ENCODE measurements at places on chromosomes 1 and 21. TPM values are rescaled to one million over a fixed set of nuclear protein-coding genes. Genes with fewer than 3 reads are reported as not detected.

DIO1 gene
- 0.05 TPM for total RNA-seq

DCST1 gene
- total RNA-seq, result not detected

CHRM3 gene
- total RNA-seq, result 0.42 TPM

SEC16B gene
- total RNA-seq, result 0.28 TPM

MIXL1 gene
- 0.09 TPM for total RNA-seq

LAMB3 gene
- total RNA-seq, result 13.9 TPM

SYCP1 gene
- total RNA-seq, result 0.05 TPM

SASS6 gene
- 7.4 TPM for total RNA-seq

CD1E gene
- total RNA-seq, result 964 TPM

TTLL7 gene
- total RNA-seq, result 0.94 TPM

CNN3 gene
- total RNA-seq, result 74.1 TPM

PHGDH gene
- 65.7 TPM for total RNA-seq

IL20 gene
- total RNA-seq, result 0.05 TPM

MEF2D gene
- 8.3 TPM for total RNA-seq

RASAL2 gene
- 2.6 TPM for total RNA-seq

RIPK4 gene
- total RNA-seq, result 12.6 TPM

ASAP3 gene
- 4.1 TPM for total RNA-seq

FMO4 gene
- total RNA-seq, result 2.5 TPM

NBPF9 gene
- 5.6 TPM for total RNA-seq

MEAF6 gene
- total RNA-seq, result 57.4 TPM

FAM72C gene
- 3.8 TPM for total RNA-seq

AGBL4 gene
- total RNA-seq, result 0.24 TPM

SLFNL1 gene
- total RNA-seq, result 0.19 TPM

CELA2A gene
- total RNA-seq, result 0.14 TPM

WNT3A gene
- total RNA-seq, result not detected

CELA3B gene
- total RNA-seq, result 0.09 TPM

PTGER3 gene
- total RNA-seq, result 0.57 TPM

SAMD13 gene
- 3.7 TPM for total RNA-seq

TTC39A gene
- total RNA-seq, result 1.1 TPM

SPRR3 gene
- total RNA-seq, result 0.28 TPM

TRAPPC10 gene
- total RNA-seq, result 22.4 TPM

AMY1C gene
- total RNA-seq, result 2.5 TPM

SLC6A9 gene
- total RNA-seq, result 0.57 TPM

KCNJ9 gene
- 0.05 TPM for total RNA-seq

SLC35F3 gene
- total RNA-seq, result 3.2 TPM

PRDM16 gene
- total RNA-seq, result 0.09 TPM

PRDX6 gene
- total RNA-seq, result 88.1 TPM

TMEM240 gene
- 0.42 TPM for total RNA-seq

TFF2 gene
- not detected for total RNA-seq

SLC19A1 gene
- 3.5 TPM for total RNA-seq
